Renal cortical epithelial cell (primary cell): ENCODE measurements at places on chromosomes 4 and X.

DNA sequence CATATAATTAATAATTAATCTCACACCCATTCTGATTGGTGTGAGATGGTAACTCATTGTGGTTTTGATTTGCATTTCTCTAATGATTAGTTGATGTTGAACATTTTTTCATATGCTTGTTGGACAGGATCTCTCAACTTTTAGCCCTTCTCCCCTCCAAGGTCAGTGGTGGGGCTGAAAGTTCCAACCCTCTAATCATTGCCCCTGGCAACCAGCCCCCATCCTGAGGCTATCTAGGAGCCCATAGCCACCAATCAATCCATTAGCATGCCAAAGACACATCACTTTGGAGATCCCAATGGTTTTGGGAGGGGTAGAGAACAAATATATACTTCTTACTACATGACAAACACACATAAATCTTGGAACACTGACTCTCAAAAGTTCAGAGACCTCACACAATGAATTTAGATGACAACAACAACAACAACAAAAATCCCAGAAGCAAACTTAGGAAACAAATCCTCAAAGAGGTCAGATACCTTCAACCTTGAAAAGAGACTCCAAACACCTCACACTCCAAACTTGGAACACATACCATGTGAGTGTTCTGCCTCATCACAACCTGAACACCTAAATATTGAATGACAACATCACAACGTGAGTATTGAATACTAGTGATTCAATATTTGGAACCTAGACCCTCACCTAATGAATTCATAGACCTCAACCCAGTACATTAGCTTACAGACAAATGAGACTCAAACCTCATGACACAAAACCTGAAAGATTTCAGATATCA is 19.0 kb upstream of the PAGE4 start:
- DNase-seq, result no peak

DNA sequence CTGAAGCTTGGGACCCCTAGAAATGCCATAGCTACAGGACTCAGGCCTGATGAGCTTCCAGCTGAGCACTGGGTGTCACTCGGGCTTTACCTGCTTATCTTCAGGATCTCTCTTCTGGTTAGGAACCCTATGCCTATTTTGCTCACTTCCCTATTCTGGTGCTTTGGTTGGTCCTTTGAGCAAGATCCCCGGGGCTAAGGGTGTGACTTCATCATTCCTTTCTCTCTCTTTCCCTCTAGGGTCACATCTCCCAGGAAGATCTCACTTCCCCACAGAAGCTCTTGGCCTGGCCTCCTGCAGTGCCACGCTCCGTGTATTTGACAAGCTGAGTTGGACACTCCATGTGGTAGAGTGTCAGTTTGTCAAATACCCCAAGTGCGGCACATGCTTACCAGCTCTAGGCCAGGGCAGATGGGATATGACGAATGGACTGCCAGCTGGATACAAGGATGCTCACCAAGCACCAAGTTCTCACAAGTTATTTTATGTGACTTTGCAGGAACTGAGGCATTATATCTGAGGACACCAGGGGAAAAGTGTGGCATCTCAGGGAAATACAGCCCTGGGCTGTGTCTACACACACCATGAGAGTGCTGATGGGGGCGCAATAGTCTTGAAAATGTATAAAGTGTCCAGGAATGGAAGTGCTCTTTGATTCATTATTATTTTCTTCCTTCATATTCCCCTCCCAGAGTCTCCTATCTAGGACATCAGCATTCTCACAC is 21.1 kb downstream of the VSIG4 start:
- DNase-seq, result no peak

DNA sequence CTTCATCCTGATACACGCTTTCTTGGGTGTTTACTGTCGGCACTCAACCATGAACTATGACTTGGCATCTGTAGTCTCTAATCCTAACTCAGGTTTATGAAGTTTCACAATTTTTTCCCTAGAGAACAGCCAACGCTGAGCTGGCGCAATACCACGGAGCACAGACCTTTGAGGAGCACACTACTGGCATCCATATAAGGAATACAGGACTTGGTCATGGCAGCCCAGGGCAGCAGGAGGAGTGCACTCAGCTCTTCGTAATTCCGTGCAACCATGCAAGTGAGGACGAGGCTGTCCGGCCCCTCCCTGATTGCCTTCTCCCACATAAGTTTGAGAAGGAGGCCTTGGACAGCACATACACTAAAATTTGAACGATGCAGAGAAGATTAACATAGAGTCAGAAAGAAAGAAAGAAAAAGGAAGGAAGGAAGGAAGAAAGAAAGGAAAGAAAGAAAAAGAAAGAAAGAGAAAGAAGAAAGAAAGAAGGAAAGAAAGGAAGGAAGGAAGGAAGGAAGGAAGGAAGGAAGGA is 41.0 kb upstream of the PDLIM5 start:
- DNase-seq, result peak; percentile 98

- DNase-seq, result no peak
These were observed 143.4 kb downstream of the CPEB2 start for GRCh38 chr4:15145709-15146108.

- peak; percentile 45 for DNase-seq
These were observed 67.3 kb upstream of the DDIT4L start for GRCh38 chr4:100257567-100257966.

DNA sequence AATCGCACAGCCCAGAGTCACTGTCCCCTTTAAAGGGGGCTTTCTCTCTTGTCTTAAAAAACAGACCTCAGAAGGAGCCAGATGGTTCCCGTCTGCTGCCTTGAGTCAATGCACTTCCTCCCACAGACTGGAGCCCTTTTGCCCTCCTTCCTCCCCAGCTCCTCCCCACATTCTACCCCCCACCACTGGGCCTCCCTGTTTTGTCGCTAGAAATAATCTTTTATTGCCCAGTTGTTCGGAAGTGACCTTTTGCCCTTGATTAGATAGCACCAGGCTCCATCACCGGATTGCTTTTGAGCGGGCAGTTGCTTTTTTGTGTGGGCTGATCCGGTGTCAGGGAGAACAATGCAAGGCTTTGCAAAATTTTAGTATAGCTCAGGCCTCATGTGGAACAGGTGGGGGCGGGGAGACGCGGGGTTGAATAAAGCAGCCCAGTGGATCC is 47.7 kb downstream of the SPRY1 start:
- peak; percentile 49 for DNase-seq

- peak; percentile 1 for DNase-seq
These were observed 63.4 kb downstream of the NUDT10 start for GRCh38 chrX:51395810-51396728.

- DNase-seq, result peak; percentile 98
These were observed 14.4 kb upstream of the CXCL8 start for GRCh38 chr4:73725985-73726384.

DNA sequence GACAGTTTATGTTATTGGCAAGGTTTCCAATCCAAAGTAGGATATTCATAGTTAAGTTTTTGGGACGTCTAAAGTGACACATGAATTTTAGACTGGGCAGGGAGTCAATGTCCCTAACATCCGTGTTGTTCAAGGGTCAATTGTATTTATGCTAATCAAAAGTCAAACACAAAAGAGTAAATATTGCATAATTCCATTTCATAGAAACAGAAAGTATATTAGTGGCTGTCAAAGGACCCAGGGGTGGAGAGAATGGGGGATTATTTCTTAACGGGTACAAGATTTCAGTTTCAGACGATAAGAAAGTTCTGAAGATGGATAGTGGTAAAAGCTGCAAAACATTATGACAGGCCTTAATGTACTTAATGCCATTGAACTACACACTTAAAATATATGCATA is 971.8 kb upstream of the AGA start:
- DNase-seq, result no peak

DNA sequence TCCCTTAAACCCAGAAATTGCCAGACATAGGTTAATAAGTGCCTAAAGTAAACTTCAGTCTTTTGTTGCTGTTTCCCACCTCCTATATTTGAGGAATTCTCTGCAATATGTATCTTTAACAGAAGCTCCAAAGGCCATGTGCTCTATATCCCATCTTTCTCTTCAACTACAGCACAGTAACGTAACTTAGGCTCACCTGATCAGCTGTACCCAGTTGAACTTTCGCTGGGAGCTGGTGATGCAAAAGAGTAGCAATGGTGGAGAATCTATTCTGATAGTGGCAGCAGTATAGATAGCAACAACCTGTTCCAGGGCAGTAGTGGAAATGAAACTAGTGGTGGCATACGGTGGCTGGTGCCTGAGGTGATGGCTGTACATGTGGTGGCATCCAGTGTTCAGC is 33.2 kb upstream of the YTHDC1 start:
- no peak for DNase-seq
